Astrocyte (in vitro differentiated cells and primary cell): ENCODE measurements at places on chromosomes 2 and 18. TPM values are rescaled to one million over a fixed set of nuclear protein-coding genes. Genes with fewer than 3 reads are reported as not detected.
A peak's percentile ranks its signal among the peaks of the same experiment; 100 is the strongest.

GRCh38 chr2:16096962-16097361, 156.6 kb downstream of the MYCN start:
- H3K36me3 ChIP-seq, result no peaks in the 10 kb centered on the region
- no peak overlapping the region for H3K4me3 ChIP-seq
- H3K27ac ChIP-seq, result no peak overlapping the region
- H3K4me1 ChIP-seq, result no peaks in the 10 kb centered on the region
- no peak for DNase-seq
- H3K27me3 ChIP-seq, result no peaks in the 10 kb centered on the region

- H3K4me1 ChIP-seq, result no peaks in the 10 kb centered on the region
- H3K27me3 ChIP-seq, result no peaks in the 10 kb centered on the region
- peaks cover 15% of the 10 kb centered on the region for H3K36me3 ChIP-seq
Measured at GRCh38 chr2:120985997-120986651, 250.5 kb downstream of the GLI2 start.

DNA sequence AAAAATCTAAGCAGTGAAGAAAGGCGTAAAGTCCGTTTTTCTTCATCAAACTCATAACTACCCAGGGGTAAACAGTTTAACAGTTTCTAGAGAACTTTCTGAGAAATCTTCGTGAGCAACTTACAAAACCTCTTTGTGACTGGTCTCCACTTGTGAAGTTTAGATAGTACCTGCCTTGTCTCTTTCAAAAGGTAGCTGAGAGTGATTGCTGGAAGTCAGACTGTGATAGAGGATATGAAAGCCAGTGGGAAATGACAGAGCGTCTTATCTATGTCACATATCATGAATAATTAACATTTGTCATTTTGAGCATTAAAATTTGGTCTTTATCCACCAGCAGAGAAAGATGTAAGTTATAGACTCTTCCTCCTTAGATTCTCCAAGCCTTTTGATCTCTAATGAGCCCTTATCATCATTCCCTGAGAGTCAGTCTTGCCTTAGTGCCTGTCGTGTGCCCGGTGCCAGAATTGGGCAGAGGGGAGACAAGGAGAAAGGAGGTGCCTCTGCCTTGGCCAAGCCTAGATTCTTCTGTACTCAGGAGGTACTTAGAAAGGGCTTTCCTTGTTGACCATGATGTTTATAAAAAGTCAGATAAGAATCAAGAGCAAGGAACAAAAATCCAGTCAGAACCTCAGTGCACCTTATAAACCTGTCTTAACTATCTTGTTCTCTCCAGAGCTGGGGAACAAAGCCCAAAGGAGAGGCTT, 205.1 kb upstream of the EPAS1 start:
- H3K4me1 ChIP-seq, result no peaks in the 10 kb centered on the region
- H3K27ac ChIP-seq, result no peak overlapping the region
- no peaks in the 10 kb centered on the region for H3K27me3 ChIP-seq
- H3K4me3 ChIP-seq, result no peak overlapping the region

GRCh38 chr2:138086576-138086975, 122.3 kb downstream of the HNMT start:
- no peak overlapping the region for H3K4me3 ChIP-seq
- no peaks in the 10 kb centered on the region for H3K36me3 ChIP-seq
- peak; percentile 61 for DNase-seq
- no peaks in the 10 kb centered on the region for H3K4me1 ChIP-seq
- no peak overlapping the region for H3K27ac ChIP-seq

The RALBP1 gene
- 57.5 and 57.7 TPM in 2 replicates for total RNA-seq

The NYAP2 gene
- 0.14 and 0.19 TPM in 2 replicates for total RNA-seq

- H3K27ac ChIP-seq, result no peak overlapping the region
- H3K4me3 ChIP-seq, result no peak overlapping the region
- no peaks in the 10 kb centered on the region for H3K27me3 ChIP-seq
- no peaks in the 10 kb centered on the region for H3K4me1 ChIP-seq
Measured at GRCh38 chr2:176766005-176766404, 446.6 kb upstream of the HNRNPA3 start.

DNA sequence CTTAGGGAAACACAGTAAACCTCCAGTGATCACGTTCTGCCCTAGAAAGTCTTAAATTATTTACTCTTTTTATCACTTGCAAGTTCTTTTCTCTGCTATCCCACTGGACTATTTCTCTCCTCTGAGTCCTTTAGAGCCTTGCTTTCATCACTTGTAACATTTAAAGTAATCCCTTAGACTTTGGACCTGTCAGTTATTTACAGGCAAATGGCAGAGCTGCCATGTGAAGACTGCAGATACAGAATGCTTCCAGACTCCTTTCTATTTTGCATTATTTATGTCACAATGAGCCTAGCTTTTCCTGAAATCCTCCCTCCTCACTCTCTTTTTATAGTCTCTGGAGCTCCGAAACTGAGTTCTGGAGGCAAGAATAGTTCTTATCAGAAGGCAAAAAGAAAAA, 325.6 kb upstream of the TRIB2 start:
- H3K27ac ChIP-seq, result no peak overlapping the region
- H3K4me3 ChIP-seq, result no peak overlapping the region
- no peaks in the 10 kb centered on the region for H3K27me3 ChIP-seq
- no peak for DNase-seq
- H3K4me1 ChIP-seq, result no peaks in the 10 kb centered on the region

GRCh38 chr2:176178038-176178756, 10.3 kb upstream of the HOXD1 start:
- H3K4me1 ChIP-seq, result no peaks in the 10 kb centered on the region
- H3K36me3 ChIP-seq, result no peaks in the 10 kb centered on the region
- H3K4me3 ChIP-seq, result peak overlapping the region; percentile 27
- DNase-seq, result peak; percentile 89

The SLC8A1 gene
- total RNA-seq, result 33.5 and 34.8 TPM in 2 replicates

The NLRC4 gene
- not detected in 2 replicates for total RNA-seq
